Activated naive CD8-positive, alpha-beta T cell treated with anti-CD3 and anti-CD28 coated beads, Interleukin-2, amount 50 U/mL, for 16 hours (primary cell): ENCODE measurements at places on chromosomes 4 and X.

GRCh38 chrX:98717970-98718369, 1692.1 kb downstream of the PCDH19 start:
- no peak for DNase-seq

GRCh38 chr4:55561889-55562288, 15.2 kb upstream of the CLOCK start:
- DNase-seq, result no peak

DNA sequence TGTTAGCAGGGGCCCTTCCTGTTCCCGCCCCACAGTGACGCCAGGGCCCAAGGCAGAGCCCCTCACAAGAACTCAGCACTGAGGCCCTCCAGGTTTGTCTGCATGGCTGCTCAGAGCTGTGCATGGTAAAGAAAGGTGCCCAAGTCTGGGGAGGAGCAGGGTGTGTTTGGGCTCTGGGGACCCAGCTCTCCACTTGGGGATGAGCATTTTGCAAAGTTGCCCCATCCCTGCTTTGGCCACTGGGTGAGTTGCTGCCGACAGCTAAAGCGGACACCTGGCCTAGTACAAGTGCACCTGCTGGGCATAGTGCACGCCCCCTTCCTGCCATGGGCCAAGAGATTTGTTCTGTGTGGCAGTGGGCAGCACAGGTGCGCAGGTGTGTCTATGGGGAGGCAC, 2.0 kb upstream of the MXD4 start:
- no peak for DNase-seq

DNA sequence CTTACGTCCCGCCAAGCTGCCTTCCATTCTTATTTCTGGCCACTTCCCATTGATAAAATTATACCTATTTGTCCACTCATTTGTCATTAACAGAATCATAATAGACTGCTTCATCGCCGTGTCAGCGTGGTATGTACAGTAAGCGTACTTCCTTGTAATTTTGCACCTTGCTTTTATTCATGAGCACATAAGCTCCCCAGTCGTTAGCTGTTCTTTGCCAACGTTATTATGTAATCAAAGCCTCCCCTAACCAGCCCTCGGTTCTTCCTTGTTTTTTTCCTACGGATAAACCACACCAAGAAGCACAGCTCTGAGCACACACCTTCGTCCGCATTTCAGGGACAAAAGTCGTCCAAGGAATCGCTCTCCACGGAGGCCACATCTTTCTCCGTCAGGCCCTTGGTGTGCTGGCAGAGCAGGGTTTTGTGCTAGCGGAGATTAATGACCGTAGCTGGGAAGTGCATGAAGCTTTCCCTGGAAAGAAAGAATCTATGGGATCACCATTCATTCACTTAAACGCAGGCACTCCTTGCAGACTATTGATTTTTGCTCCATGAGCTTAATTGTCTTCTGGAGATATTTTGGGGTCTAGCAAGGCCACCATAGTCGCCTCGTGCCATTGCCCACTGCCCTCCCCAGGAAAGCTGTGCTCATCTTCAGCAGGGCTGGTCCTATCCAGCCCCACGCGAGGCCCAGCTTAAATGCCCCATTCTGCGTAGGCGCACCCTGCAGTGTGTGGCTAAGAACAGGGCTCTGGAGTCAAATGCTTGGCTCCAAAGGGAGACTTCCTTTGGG, 200.9 kb upstream of the PSAPL1 start:
- DNase-seq, result no peak

GRCh38 chr4:120517966-120518365, 404.6 kb downstream of the PRDM5 start:
- DNase-seq, result no peak

DNA sequence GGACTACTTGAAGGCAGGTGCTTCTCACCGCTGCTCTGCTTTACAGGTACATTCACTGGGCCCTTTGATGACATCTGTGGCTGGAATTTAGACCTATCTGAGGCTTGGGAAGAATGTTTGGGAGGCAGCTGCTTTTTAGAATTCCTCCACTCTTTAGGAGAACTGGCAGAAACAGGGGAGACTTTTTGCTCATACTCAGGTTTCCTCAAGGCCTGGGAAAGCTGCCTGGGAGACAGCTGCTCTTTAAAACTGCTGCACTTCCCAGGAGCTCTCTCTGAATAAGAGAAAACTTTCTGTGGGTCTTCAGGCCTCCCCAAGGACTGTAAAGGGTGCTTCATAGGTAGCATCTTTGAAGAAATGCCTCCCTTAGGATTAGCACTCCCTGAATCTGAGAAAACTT, 14.3 kb downstream of the CT47C1 start:
- DNase-seq, result no peak

- DNase-seq, result no peak
These were observed 46.7 kb downstream of the DDX60L start for GRCh38 chr4:168433571-168433970.

DNA sequence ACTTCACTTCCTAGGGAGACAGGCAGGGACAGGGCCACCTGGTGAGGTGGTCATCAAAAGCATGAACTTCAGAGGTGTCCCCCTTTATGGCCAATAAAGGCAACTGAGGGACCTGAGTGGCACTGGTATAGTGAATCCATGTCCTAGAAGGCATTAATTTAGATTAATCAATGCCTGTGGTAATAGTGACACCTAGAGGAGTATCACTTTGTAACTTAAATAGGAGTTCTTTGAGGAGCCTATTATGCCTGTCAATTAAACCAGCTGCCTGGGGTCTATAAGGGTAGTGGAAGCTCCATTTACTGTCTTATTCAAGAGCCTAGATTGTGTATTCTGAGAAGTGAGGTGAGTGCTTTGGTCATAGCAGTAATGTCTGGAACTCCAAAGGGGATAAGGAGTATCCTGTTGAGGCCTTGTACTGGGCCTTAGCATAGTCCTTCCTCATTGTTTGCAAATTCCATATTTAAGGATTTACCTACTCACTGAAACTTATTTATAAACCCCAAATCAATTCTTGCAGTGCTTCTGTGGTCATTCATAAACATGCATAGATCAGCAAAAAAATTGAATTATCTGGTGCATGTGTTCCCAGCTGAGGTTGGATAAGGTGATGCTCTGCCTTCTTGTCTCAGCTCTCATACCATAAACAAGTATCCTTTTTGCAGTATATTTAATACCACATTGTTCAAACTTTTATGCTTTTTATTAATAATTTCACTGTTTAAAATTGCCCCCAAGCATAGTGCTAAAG, 213.8 kb upstream of the RADX start:
- DNase-seq, result no peak

GRCh38 chr4:76305971-76306881, at the start of gene STBD1:
Gene STBD1 (plus strand): TSS chr4:76306733. CDS start chr4:76306770, 37 bp downstream.
- no peak for DNase-seq

- no peak for DNase-seq
These were observed 19.7 kb downstream of the DTHD1 start for GRCh38 chr4:36301127-36301526.

- DNase-seq, result no peak
These were observed 1.7 kb downstream of the NR0B1 start for GRCh38 chrX:30307466-30307865.

DNA sequence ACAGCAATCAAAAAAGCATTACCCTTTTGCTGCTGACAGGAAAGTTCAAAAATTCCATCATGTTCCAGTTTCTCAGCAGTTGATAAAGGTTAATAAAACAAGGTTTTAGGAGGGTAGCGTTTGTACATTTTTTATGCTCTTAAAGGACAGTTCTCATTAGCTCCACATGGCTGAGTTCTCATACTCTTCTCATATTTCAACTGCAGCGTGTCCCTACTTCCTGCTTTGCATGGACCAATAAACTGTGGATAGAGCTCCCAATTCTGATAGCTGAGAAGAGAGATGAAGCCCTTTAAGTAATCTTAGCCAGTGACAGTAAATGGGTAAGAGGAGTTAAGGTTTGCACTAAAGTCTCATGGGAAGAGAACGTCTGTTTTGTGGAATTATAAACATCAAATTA, 53.5 kb downstream of the SPANXA2 start:
- DNase-seq, result no peak

DNA sequence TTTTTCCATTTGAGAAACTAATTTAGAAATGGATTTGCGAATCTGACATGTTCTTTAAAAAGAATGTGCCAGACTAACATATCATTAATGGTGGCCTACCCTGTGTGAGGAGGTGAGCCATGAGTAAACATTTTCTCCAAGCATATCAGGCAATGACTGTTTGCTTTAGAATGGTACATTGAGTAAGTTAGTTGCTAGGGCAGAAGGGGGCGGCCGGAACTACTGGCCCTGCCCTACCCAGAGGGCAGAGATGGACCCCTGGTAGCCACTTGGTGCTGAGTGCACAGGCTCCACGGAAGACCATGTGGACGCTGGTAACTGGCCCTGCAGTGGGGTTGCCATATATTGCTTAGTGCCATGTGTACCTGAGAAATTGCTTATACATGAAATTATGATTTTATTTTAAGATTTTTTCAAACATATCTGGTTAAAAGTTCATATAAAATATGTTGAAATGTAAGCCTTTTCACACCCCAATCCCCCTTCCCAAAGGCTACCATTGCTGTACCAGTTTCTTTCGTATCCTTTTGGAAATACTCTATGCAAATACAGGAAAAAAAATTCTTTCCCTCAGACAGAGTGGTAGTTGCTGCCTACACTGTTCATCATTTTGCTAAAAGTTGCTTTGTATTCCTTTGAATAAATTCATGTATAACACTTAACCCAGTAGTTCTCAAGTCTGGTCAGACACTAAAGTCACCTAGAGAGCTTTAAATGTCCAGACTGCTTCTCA, 8.8 kb downstream of the FNIP2 start:
- no peak for DNase-seq

DNA sequence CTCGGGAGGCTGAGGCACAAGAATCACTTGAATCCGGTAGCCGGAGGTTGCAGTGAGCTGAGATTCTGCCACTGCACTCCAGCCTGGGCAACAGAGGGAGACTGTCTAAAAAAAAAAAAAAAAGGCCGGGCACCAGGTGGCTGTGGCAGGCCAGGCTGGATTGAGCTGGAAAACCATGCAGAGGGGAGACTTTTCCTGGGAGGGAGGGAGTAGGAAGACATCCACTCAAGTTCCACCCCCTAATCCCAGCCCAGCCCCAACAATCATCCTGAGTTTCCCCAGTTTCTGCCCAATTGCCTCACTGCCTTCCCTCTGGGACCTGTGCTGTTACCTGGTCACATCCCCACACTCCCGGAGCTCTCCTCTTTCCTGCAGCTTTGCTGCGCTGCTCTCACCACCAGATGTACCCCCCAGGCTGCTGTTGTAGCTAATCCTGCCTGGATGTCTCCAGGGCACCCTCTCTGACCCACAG, 9.0 kb upstream of the TSPYL2 start:
- DNase-seq, result no peak

DNA sequence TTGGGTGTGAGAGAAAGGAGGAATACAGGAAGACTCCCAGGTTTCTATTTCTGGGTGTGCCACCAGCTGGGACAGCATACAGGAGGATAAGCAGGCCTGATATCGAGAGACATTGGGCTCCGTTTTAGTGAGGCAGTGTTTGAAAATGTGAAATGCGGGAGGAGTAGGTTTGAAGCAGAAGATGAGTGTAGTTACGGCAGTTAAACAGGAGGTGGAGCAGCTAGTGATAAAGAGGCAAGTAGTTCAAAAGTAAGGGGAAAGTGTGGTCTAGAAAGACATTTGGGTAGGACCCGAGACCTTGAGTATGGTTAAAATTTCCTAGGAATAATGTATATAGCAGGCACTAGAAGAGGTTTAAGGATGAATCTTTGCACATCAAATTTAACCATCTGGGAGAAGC, 42.4 kb downstream of the DCUN1D4 start:
- no peak for DNase-seq

GRCh38 chrX:115363372-115363771, 73.9 kb downstream of the LUZP4 start:
- no peak for DNase-seq

DNA sequence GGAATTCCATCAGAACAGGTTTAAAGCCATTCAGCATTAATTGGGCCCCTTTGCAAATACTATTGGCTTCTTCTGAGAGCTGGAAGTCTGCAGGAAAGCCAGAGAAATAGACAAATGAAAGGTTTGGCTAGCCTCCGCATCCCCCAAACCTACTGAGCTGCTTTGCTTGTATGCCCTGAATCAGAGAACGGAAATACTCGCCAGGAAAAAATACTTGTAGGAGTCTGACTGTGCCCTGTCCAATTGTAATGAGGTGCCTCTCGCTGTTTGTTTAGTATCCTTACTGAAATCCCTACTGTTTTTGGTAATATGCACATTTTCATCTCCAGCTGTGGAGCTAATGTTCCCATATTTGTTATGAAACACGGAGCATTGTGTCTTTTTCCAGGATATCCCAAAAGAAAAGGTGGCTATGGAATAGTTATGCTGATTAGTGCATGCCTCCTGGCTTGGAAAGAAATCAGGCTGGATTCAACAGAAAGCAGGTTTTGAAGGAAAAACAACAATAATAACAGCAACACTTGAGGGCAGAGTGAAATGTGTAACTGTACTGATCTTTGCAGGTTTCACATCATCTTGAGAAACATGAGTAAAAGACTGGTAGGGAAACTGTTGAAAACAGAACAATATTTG, 50.7 kb upstream of the NLGN4X start:
- DNase-seq, result no peak

- no peak for DNase-seq
These were observed 64.5 kb upstream of the PDE5A start for GRCh38 chr4:119693126-119693525.

- no peak for DNase-seq
These were observed 123.2 kb upstream of the IGFBP7 start for GRCh38 chr4:57233386-57233785.

DNA sequence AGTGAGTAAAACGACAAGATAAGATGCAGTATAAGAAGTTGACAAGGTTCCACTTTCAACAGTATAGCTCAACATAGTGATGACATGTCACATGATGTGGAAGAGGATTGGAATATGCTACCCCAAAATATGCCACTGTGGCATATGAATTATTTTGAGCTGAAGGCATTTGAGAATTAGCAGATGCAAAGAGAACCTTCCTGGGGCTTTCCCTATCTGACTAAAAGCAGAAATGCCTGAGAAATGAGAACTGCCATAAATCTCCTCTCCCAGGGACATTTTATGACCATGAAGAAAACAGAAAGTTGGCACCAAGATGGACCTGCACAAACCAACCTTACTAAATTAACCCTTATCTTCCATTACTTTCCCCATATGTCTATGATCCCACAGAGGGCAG, 24.8 kb downstream of the CDKN2AIP start:
- DNase-seq, result no peak

GRCh38 chr4:173264245-173264644, 69.9 kb downstream of the HMGB2 start:
- no peak for DNase-seq

GRCh38 chrX:45505214-45505613, 304.5 kb upstream of the DIPK2B start:
- no peak for DNase-seq

DNA sequence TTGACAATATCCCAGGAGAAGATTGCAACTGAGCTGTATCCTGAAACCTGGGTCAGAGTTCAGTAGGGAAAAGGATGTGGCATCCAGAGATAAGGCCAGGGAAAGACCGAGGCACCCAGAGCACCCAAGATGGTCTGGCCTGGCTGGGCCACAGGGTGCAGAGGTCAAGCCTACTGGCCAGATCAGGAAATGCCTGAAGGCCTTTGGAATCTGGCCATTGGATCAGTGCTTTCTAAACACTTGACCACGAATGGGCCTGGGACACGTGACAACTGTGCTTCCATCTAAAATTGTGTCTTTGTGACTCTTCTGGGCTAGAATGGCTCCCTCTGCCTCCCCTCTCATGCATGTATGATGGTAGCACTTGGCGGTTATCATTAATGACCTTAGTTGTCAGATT, 316.9 kb downstream of the EVC2 start:
- DNase-seq, result no peak

GRCh38 chrX:48558271-48558670, 16.0 kb upstream of the RBM3 start:
- DNase-seq, result no peak

GRCh38 chr4:53563824-53564223, 27.5 kb downstream of the LNX1 start:
- DNase-seq, result no peak
